ENCODE measurements at places on chromosomes 5 and 9.

DNA sequence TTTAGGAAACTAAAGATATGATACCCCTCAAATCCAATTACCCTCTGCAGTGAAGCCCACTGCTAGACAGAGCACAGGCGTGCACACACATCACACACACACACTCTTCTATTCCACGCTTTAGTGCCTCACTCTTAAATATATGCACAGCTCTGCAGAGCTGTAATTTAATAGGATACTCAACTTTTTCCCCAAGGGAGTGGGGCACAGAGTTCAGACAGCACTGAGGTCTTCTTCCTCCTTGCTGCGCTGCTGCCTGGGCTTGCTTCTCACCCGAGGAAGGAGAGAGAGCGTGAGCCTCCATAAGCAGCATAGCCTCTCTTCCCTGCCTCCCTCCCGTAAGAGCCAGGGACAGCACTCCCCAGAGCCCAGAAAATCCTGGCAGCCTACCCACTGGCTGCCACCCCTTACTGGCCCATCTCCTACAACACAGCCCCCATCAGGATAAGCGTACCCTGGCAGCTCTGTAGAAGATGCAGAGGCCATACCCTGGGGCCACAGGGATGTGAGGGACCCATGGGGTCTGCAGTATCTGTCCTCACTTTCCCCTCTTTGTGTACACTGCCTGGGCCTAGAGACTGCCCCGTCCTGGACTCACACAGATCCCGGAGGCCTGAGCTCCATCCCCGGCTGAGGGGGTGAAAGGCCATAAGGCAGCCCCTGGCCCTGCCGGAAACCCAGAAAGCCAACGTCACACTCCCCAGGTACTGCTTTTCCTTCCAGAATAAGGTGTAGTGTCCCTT is 102.1 kb downstream of the C5orf15 start:
- DNase-seq = no peak

- no peak for DNase-seq
Measured at GRCh38 chr5:127053049-127053448, 20.3 kb downstream of the C5orf63 start.

- no peak for DNase-seq
Measured at GRCh38 chr5:156149213-156149612, 177.8 kb upstream of the SGCD start.

- DNase-seq = peak; percentile 28
Measured at GRCh38 chr5:123671711-123672456, 159.9 kb downstream of the CSNK1G3 start.

GRCh38 chr9:92942688-92943616 is 4.4 kb upstream of the FGD3 start:
- no peak for DNase-seq

DNA sequence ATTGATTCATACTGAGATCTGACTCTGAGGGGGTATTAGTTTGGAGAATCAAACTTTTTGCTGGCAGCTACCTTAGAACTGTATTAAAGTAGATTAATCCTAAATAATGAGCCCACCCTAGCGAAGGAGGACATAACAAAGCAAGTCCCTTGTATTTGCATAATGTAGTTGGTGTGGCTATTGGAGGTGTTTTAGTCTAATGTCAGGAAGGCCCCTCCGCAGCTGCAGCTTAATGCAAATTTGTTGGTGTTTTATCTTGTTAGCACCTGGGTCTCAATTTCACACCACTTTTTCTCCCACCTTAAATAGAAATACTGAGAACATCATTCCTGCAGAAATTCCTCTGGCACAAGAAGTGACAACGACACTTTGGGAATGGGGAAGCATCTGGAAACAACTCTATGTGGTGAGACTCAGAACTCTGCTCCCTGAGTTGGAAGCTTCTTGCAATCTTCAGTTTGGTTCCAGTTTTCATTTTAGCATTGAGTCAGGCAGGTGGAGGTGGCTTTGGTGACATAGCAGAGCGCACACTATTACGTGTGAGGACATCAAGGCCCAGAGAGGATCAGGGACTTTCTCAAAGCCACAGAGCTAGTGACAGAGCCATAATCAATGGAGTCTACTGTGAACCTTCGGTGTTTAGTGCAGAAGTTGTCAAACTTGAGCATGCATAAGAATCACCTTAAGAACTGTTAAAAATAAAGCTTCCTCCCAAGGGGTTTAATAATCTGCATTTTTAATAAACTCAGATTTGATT is 33.9 kb downstream of the DOCK2 start:
- no peak for DNase-seq

GRCh38 chr9:112334432-112334841 is 1.0 kb upstream of the PTBP3 start:
- peak; percentile 49 for DNase-seq

GRCh38 chr5:132083071-132083678 is 9.6 kb downstream of the CSF2 start:
- no peak for DNase-seq

DNA sequence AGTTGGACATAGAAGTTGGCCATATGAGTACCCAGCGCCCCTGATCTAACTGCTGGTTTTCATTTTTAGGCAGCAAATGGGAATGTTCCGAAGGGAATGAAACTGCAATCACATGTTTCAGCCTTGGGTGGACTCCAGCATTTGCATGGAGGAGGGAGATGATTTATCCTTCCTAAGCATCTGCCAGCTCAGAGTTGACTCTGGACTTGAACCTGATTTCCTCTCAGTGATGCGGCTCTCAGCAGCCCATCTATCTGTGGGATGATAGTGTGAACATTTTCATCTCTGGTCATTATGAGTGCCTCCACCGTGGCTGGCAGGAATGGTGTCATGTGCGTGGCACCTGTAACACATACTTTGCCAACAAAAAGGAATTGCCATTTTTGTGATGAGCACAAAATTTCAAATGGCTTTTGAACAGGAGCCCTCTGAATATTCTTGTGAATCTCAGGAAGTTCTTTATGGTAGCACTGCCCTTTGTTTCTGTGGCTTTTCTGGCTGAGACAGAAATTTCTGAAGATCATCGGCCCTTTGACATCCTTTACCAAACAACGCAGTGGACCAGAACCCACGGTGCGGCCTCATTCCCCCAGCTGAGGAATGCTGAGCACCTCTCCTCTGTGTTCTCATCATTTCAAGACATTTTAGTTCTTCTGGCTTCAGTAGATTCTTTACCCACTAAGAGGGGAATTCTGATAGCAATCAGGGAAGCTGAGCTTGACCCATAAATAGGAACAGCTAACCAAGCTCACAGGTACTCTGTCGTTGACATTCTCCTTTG is 28.5 kb downstream of the FUBP3 start:
- DNase-seq = no peak

- DNase-seq = no peak
Measured at GRCh38 chr5:17001428-17001827, 65.3 kb upstream of the MYO10 start.

GRCh38 chr9:85246541-85246940 is 495.2 kb downstream of the AGTPBP1 start:
- DNase-seq = no peak

GRCh38 chr5:102682101-102682647 is 72.9 kb upstream of the PAM start:
- DNase-seq = no peak

GRCh38 chr5:126938466-126938865 is 91.9 kb downstream of the MARCHF3 start:
- DNase-seq = no peak

GRCh38 chr9:137745541-137745991 is 126.8 kb downstream of the EHMT1 start:
- DNase-seq = no peak

GRCh38 chr9:70389621-70390266 is 24.7 kb downstream of the KLF9 start:
- no peak for DNase-seq

DNA sequence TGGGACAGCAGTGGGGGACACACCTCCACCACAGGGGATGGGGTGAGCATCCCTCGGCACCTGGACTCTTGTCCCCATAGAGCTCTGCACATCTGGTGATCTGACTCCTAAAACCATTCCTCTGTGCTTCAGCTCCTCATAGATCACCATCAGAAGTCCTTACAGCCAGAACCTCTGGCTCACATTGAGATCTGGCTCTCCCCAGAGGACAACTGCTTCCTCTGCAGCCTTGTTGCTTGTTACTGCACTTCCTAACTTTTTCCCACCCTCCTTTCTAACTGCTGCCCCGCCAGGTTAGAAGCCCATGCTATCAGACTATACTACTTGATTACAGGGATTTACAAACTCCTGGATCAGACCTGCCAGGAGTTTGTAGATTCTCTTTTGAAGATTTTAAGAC is 64.5 kb downstream of the ARSB start:
- DNase-seq = peak; percentile 22

DNA sequence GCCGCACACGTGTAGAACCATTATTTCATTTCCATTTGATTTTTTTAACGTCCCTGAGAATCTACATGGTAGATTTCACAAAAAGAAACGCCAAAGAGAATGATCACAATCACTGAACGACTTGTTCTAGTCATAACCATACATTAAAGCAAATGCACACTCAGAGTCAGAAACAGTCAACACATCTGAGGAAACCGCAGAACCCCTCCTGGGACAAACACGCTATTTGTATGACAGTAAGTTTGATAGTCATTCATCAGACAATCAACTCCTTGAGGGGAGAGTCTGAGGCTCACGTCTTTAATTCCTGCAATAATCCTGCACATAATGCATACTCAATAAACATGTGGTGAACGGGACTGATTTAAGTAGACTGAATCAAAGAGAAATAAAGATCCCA is 129.2 kb downstream of the MED27 start:
- DNase-seq = no peak

- no peak for DNase-seq
Measured at GRCh38 chr9:134983506-134984371, 66.0 kb upstream of the FCN1 start.

DNA sequence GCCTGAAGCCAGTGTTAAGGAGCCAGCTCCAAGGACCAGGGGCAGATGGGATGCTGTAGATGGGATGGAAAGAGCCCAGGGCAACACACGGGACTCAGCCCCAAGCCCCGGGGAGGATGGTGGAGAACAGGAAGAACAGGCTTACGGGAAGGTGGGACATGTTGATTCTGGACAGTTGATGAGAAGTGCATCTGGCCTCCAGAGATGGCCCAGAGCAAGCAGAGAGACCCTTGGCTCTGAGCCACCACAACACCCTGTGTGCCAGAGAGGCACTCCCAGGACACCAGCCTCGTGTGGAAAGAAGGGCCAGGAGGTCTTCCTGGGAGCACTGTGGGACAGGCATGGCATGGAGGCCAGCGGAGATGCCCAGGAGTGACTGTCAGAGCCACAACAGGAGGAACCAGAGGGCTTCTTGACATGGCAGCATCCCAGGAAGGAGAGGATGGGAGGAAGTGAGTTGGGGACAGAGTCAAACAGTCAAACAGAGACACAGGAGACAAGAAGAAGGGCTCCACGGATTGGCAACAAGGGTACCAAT is 156.3 kb upstream of the MVB12B start:
- DNase-seq = no peak

Data from right kidney (tissue), 9 donors.